MCF 10A (cell line): ENCODE measurements at places on chromosomes 3 and 15. TPM values are rescaled to one million over a fixed set of nuclear protein-coding genes. Genes with fewer than 3 reads are reported as not detected.
A peak's percentile ranks its signal among the peaks of the same experiment; 100 is the strongest.

ARPIN gene
- 7.1 and 9.9 TPM in 2 replicates for total RNA-seq

MYL3 gene
- total RNA-seq: not detected in 2 replicates

ZNF621 gene
- 39.6 and 44.5 TPM in 2 replicates for total RNA-seq

SLC12A8 gene
- total RNA-seq: 8.5 and 13.0 TPM in 2 replicates

SGO1 gene
- total RNA-seq: 6.8 and 12.2 TPM in 2 replicates

ROPN1B gene
- not detected in 2 replicates for total RNA-seq

THRB gene
- total RNA-seq: 3.8 and 4.2 TPM in 2 replicates

DNA sequence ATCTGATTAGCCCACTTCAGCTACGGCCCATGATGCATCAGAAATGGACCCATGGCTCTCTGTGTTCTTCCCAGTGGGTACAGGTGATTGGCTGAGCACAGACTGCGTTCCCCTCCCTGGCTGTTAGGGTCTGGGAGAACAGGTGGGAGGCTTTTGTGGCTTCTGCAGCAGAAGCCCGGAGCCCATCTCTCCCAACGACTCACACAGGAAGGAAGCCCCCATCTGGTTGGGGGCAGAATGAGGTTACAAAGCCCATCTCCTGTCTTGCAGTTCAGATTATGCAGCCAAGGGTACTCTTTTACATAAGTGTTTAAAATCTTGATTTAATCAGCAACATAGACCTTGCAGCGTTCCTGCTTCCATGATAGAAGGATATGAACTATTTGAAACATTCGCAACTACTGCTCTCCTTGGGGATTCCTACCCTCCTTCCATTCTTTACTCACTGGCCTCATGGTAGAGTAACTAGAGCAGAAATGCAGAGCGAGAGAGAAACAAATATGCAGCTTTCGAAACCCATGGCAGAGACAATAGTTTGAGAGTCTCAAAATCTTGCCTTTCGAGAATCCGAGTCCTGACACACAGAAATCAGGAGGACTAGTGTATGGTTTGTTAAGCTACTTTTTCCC lies 291.3 kb downstream of the TLE3 start:
- DNase-seq: no peak
- peaks cover 43% of the 10 kb centered on the region for H3K4me1 ChIP-seq
- no peak overlapping the region for H3K4me3 ChIP-seq
- H3K27me3 ChIP-seq: peaks cover 14% of the 10 kb centered on the region
- H3K27ac ChIP-seq: no peak overlapping the region

DNA sequence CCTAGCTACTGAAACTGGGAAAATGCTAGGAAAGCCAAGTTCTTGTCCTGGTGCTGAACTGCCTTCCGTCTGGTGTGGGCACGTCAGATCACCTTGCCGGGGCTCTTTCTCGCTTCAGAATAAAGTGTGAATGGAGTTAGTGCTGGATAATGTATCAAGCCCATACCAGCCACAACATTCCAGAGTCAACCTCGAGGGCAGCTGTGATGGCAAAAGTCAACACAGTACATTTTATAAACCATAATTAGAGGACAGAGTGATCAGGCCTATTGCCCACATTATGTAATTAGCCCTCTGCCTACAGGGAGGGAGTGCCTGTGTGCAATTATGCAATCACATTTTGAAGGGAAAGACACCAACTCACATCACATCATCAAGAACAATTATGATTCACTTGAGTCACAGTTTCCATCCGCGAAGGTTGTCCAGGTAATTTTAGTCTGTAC lies 165.2 kb downstream of the RORA start:
- no peak overlapping the region for H3K4me3 ChIP-seq
- DNase-seq: peak; percentile 70
- no peak overlapping the region for H3K27ac ChIP-seq
- H3K36me3 ChIP-seq: no peaks in the 10 kb centered on the region
- peaks cover 7% of the 10 kb centered on the region for H3K4me1 ChIP-seq

GRCh38 chr3:197542741-197543454 lies 12.9 kb downstream of the BDH1 start:
- H3K36me3 ChIP-seq: peaks cover 35% of the 10 kb centered on the region
- H3K27ac ChIP-seq: no peak overlapping the region
- H3K27me3 ChIP-seq: no peaks in the 10 kb centered on the region
- H3K4me3 ChIP-seq: no peak overlapping the region
- DNase-seq: no peak
- H3K4me1 ChIP-seq: peaks cover 4% of the 10 kb centered on the region

DNA sequence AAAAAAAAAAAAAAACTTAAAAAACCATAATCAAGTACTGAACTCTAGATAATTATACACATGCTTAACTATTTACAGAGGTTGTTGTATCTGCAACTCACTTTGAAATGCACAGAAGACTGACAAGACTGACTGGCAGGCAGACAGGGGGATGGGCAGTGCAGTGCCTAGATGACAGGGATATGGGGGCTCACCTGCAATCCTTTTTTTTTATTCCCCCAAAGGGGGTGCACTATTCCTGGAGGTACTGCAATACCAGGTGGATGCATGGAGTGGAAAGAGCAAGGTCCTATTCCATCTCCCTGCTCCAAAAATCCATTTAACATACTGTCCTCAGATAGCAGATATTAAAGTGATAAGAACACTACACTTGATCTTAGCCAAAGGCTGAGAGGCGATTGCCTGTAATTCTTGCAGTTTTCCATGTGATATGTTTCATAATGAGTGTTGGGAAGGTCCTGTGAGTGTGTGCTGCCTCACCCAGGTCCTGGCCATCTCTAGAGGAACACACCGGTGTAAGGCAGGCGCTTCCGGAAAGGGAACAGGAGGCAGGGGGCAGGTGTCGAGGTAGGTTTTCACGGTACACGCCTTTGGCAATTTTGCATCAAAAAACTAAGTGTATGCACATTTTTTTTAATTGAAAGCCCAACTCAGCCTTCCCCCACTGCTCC lies 22.7 kb downstream of the SEC61A1 start:
- H3K27ac ChIP-seq: no peak overlapping the region
- peak; percentile 28 for DNase-seq
- H3K36me3 ChIP-seq: peaks cover 50% of the 10 kb centered on the region
- peak overlapping the region; percentile 72 for H3K4me3 ChIP-seq
- H3K27me3 ChIP-seq: no peaks in the 10 kb centered on the region

DNA sequence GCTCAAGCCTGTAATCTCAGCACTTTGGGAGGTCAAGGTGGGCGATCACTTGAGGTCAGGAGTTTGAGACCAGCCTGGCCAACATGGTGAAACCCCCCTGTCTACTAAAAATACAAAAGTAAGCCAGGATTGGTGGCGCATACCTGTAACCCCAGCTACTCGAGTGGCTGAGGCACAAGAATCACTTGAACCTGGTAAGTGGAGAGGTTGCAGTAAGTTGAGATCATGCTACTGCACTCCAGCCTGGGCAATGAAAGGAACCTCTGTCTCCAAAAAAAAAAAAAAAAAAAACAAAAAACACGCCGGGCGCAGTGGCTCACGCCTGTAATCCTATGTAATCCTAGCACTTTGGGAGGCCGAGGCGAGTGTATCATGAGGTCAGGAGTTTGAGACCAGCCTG lies 18.9 kb upstream of the AP4E1 start:
- H3K4me1 ChIP-seq: peaks cover 19% of the 10 kb centered on the region
- no peak overlapping the region for H3K27ac ChIP-seq
- no peak overlapping the region for H3K4me3 ChIP-seq
- H3K27me3 ChIP-seq: no peaks in the 10 kb centered on the region
- DNase-seq: no peak

DNA sequence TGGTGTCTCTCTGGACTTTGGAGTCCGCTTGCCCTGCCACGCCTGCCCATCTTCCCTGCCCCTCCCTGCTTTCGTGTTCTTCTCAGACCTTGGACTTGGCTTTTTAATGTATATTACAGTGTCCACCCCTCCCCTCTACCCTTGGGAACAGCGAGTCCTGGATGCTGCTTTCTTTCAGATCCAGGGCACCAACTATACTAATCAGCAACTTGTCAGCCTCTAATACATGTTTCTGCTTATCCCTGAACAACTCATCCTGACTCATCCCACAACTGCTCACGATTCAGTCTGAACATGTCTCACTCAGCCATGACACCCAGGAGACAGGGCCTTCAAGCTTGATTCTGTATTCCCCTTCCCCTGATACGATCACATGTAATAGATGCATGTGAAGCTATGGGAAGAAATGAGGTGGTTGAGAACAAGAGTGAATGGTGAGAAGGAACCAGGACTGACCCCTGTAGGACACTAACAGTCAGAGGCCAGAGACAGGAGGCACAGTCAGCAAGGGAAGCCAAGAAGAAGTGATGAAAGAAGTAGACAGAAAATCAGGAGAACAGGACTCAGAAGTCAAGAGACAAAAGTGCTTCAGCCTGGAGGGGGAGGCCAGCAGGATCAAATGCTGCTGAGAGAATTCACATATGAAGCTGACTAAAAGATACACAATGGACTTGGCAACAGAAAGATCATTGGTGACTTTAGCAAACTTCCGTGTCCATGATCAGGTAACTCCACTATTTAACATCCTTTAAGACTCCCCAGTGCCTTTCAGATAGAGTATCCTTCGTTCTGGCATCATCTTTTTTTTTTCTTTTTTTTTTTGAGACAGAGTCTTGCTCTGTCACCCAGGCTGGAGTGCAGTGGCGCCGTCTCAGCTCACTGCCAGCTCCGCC lies 35.4 kb downstream of the BCL2L10 start:
- H3K4me3 ChIP-seq: peak overlapping the region; percentile 53
- peaks cover 17% of the 10 kb centered on the region for H3K36me3 ChIP-seq
- DNase-seq: peak; percentile 96
- H3K27ac ChIP-seq: peak overlapping the region; percentile 96
- H3K4me1 ChIP-seq: peaks cover 43% of the 10 kb centered on the region

DNA sequence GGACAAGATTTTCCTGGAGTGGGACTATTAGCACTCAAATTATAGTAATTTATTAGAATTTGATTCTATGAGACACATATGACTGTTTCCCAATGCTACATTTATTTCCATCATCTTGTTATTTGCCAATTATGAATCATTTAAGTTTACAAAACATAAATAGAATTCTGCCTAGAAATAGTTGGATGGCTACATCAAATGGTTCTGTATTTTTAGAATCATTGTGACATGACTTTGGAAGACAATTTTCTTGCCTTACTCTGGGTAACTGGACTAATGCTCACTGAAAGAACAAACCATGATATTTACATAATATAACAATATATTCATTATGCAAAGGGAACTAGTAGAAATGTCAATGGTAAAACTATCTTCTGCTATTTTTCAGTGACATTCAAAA lies 173.5 kb downstream of the ZIC1 start:
- no peaks in the 10 kb centered on the region for H3K36me3 ChIP-seq
- H3K4me1 ChIP-seq: no peaks in the 10 kb centered on the region
- H3K4me3 ChIP-seq: no peak overlapping the region
- peaks cover 21% of the 10 kb centered on the region for H3K27me3 ChIP-seq

DNA sequence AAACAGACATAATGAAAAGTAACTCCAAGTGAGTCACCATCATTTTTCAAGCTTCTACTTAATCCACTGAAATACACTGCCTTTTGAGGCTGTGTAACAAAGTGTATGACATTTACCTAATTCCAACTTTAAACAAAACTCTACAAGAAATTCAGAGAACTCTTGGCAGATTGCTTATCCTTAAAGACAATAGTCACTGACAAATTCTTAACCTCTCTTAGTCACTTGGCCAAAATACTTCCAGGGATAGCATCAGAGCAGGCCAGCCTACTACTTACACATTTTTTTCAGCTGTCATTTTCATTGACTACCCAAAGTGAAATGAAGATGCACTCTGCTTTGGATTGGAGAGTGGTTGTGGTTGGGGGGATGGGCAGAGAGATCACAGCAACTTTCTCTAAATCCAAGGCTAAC lies 3.6 kb downstream of the WWTR1 start:
- peak overlapping the region; percentile 75 for H3K27ac ChIP-seq
- H3K27me3 ChIP-seq: no peaks in the 10 kb centered on the region
- peaks cover 31% of the 10 kb centered on the region for H3K36me3 ChIP-seq
- peak; percentile 30 for DNase-seq

- no peak overlapping the region for H3K27ac ChIP-seq
- peak; percentile 31 for DNase-seq
- no peaks in the 10 kb centered on the region for H3K27me3 ChIP-seq
These were observed 17.1 kb downstream of the CCDC13 start for GRCh38 chr3:42755681-42756578.

DNA sequence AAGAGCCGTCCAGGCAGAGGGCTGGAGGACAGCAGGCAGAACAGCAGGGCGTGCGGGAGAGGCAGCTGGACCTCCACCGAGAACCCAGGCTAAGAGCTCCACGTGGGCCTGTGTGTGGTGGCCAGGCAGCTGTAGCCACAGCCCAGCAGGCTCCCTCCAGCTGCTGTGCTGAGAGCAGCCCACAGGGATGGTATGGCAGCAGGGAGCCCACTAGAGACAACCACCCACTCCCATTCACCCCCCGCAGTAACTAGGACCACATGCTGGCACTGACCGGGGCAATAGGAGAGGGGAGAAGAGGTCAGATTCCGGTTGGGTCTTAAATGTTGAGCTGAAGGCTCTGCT lies 25.6 kb upstream of the MUSTN1 start:
- no peaks in the 10 kb centered on the region for H3K36me3 ChIP-seq
- H3K27ac ChIP-seq: no peak overlapping the region
- DNase-seq: no peak
- H3K4me1 ChIP-seq: no peaks in the 10 kb centered on the region

GRCh38 chr3:278300-279064 lies 81.9 kb downstream of the CHL1 start:
- peaks cover 49% of the 10 kb centered on the region for H3K27me3 ChIP-seq
- no peak for DNase-seq
- no peak overlapping the region for H3K4me3 ChIP-seq
- no peaks in the 10 kb centered on the region for H3K4me1 ChIP-seq

DNA sequence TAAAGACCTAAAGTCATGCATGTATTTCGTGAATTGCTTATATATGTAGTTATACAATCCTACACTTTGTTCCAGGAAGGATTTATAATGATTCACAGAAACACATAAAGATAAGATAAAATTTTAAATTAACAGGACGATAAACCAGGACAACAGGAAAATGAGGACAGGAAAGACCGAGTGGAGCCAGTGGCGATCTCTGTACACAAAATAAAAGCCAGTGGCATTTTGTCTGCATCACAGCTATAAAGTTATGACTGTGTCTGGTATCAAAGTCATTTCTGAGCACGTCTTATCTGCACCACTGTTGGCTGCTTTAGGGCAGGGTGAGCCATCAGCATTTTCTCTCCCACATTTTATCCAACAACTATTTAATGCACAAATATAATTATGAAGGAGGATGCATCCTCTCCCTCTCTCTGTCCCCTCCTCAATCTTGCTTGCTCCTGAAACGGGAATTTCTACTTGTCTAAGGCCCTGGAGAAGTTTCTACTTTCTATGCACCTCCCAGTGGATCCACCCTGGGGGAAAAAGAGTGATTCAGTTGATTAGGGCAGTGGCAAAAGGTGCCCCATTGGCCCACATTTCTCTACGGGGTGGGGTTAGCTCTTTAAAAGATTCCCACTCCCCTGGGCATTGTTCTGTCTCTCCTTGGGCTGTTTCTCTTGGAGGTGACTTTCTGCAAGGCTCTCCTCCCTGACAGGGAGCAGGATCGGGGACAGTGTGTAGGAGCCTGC lies 159.4 kb upstream of the UBE2E1 start:
- H3K36me3 ChIP-seq: no peaks in the 10 kb centered on the region
- no peak for DNase-seq
- no peak overlapping the region for H3K27ac ChIP-seq
- no peak overlapping the region for H3K4me3 ChIP-seq
- peaks cover 29% of the 10 kb centered on the region for H3K4me1 ChIP-seq
